ENCODE measurements at places on chromosomes 11 and 22.

GRCh38 chr11:57487920-57488659, 27.4 kb downstream of the SLC43A1 start:
- DNase-seq = no peak

DNA sequence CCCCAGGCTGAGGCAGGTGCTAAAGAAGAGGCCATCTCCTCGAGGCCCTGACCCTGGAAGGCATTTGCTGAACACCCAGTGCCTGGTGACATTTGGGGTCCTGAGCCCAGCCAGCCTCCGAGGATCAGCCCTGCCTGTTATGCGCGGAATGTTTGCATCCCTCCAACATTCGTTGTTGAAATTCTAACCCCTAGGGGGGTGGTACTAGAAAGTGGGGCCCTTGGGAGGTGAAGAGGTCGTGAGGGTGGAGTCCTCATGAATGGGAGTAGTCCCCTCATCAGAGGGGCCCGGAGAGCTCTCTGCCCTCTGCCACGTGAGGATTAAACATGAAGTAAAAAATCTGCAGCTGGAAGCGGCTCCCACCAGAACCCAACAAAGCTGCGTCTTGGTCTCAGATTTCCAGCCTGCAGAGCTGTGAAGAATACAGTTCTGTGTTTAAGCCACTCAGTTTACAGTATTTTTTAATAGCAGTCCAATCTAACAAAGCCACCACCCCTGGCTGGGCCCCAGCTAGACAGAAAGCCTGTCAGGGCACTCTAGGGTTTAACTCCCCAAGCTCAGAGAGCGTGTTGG, 35.3 kb upstream of the SEPTIN5 start:
- DNase-seq = no peak

GRCh38 chr11:131669401-131669780, 299.0 kb downstream of the NTM start:
- no peak for DNase-seq

- DNase-seq = peak; percentile 25
These were observed 15.4 kb downstream of the ARFGAP2 start for GRCh38 chr11:47161134-47161854.

- no peak for DNase-seq
These were observed 76.8 kb downstream of the KCNC1 start for GRCh38 chr11:17811352-17811751.

- DNase-seq = no peak
These were observed 534.8 kb downstream of the BRD1 start for GRCh38 chr22:49292909-49293308.

DNA sequence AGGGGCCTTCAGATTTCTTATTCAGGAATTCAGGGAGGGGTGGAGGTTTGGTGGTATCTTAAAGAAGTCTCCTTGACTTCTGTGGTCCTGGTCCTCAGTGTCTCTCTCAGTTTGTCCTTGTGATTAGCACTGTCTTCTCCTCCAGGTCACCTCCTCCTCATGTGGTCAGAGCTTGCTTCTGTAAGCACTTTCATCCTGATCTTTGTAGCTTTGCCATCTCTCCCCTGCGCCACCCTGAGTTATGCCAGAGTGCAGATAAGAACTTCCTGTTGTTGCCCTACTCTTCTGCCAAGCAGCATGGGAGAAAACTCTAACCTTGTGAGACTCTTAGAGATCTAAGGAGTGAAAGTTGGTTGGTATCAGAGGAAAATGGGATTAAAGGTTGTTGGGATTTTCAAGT, 30.9 kb downstream of the MICAL2 start:
- no peak for DNase-seq

DNA sequence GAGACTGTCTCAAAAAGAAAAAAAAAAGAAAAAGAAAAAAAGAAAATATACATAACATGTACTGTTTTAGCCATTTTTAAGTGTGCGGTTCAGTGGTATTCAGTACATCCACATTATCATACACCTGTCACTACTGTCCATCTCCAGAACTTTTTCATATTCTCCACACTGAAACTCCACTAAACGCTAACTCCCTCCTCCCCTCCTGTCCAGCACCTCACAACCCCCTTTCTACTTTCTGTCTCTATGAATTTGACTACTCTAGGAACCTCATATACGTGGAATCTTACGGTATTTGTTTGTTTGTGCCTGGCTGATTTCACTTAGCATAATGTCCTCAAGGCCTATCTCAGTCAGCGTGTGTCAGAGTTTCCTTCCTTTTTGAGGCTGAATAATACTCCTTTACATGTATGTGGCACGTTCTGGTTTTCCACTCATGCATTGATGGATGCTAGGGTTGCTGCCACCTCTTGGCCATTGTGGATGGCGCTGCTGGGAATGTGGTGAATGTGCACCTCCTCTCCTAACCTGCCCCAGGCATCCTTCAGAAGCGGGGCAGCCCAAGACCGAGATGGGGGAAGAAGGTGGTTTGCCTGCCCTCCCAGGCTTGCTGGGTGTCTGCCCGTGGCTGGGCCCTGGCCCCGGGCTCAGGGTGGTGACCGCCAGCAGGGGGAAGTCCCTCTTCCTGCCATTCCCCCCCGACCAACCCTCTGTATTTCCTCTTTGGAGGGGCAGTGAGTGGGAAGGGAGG, 60.5 kb downstream of the BCR start:
- DNase-seq = no peak

GRCh38 chr11:19200410-19201201, 1.2 kb downstream of the CSRP3 start:
- no peak for DNase-seq

DNA sequence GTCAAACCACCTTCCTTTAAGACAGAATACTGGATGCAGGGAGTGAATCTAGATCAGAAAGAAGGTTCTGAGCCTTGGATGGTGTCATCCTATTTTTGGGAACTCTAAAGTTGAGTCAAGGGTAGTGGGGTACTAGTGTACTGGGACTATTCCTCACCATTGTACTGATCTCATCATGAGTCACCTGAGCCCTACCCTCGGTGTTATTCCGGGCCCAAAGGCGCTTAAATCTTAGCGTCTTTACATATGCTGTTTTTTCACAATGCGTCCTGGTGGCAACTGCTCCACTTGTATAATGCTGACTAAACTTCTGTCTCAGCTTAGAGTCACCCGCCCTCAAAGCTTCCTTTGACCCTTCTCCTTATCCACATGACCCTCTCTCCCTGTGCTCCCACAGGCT, 25.3 kb upstream of the PATE1 start:
- no peak for DNase-seq

GRCh38 chr11:27465629-27466028, 7.0 kb downstream of the LGR4 start:
- no peak for DNase-seq

DNA sequence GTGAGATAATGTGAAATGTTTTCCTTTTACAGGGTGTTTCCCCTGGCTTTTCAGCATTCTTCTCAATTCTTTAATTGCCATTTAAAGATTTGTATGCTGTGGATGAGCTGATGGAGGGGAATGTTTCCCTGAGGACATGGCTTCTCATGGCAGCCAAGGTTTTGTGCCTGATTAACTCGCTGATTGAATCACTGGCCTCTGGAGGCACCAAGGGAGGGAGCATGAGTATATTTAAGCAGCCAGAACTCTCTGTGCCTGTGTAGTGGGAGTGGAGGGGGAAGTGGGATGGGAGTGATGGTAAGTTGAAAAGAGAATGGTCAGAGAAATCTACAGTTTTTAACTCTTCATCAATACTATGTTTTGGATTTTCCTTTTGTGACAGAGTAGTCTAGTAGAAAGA, 88.7 kb downstream of the STIM1 start:
- no peak for DNase-seq

DNA sequence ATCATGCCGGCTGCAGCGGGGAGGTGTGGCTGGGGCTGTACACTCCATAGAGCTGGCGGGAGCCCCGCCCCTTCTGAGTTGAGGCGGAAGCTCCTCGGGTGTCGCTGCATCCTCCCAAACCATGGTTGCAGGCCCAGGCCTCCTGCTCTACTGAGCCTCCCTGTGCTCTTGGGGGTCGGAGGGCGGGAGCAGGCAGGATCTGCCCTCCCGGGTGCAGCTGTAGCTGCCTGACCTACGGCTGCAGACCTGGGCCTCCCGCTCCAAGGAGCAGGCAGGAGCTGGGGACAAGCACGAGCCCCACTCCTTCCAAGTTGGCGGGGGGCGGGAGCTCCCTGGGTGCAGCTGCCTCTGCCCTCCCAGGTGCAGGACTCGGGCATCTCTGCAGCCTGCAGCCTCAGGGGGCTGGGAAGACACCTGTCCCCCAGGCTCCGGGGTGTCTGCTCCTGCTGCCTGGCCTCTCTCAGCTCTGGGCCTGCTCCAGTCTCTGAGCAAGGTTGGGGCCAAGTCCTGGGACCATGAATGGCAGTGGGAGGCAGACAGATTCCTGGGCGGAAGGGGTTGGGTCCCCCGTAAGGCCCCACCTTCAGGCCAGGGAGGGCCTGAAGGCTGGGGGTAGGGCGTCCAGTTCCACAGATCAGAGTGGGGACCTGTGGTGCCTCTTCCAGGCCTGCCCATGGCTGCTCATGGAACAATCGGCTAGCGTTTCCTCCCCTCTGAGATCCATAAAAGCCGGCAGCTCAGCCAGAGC, 46.4 kb upstream of the SC5D start:
- no peak for DNase-seq

DNA sequence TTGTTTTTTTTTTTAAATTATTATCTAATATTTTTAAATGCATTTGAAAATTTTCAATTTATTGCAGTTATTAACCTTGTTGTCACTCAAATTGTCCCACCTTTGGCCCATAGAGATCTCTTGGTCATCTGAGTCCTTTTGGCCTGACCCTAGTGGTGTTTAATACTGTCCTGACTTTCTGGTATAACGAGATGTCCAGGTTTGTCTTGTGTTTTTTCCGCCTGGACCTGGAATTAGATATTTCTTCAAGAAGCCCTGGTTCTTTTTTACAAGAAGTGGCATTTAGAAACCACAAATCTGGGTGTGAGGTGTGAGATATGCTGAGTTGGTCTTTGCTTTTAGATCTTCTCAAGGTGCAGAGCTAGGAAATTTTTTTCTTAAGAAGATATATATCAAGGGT, 38.1 kb downstream of the LRRC32 start:
- no peak for DNase-seq
